NCI-H2107 (cell line): ENCODE measurements at places on chromosomes 7 and 10.

DNA sequence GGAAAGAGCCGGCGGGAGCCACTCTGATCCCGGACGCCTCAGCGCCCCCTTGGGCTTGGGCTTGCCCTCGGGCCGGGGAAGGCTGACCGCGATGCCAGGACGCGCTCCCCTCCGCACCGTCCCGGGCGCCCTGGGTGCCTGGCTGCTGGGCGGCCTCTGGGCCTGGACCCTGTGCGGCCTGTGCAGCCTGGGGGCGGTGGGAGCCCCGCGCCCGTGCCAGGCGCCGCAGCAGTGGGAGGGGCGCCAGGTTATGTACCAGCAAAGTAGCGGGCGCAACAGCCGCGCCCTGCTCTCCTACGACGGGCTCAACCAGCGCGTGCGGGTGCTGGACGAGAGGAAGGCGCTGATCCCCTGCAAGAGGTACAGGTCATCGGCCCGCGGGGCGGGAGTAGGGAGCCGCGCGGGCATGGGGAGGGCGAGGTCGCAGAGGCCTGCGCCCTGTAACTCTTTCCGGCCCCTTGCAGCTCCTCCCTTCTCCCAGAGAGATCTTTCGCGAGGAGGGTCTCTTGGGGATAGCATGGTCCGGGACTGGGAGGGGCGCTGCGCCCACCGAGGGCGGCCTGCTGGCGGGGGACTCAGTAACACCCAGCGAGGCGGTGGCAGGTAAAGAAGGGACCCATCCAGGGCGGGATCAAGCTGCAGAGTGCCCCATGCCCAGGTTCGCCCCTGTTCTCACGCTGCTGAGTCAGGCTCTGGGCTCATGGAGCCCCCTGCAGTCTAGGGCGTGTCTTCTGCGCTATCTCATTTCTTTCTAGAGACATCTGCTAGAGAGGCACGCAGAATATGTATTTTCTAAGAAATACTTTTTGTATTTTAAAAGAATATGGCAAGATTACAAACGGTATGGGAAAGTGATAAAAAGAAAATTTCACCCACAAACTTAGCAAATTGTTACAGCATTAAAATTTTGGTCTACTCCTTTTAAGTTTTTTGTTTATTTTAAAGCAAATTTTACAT, 687 bp downstream of the EPDR1 start:
- no peak for DNase-seq

- DNase-seq: no peak
These were observed 484.7 kb downstream of the PTPRN2 start for GRCh38 chr7:158102897-158103296.

DNA sequence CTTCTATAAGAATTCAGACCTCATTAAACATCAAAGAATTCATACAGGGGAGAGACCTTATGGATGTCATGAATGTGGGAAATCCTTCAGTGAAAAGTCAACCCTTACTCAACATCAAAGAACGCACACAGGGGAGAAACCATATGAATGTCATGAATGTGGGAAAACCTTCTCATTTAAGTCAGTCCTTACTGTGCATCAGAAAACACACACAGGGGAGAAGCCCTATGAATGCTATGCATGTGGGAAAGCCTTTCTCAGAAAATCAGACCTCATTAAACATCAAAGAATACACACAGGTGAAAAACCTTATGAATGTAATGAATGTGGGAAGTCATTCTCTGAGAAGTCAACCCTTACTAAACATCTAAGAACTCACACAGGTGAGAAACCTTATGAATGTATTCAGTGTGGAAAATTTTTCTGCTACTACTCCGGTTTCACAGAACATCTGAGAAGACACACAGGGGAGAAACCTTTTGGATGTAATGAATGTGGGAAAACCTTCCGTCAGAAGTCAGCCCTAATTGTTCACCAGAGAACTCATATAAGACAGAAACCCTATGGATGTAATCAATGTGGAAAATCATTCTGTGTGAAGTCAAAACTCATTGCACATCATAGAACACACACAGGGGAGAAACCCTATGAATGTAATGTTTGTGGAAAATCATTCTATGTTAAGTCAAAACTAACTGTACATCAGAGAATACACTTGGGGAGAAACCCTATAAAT, 24.1 kb downstream of the ZNF37A start:
- no peak for DNase-seq

GRCh38 chr7:158541346-158542010, 46.1 kb downstream of the PTPRN2 start:
- no peak for DNase-seq

DNA sequence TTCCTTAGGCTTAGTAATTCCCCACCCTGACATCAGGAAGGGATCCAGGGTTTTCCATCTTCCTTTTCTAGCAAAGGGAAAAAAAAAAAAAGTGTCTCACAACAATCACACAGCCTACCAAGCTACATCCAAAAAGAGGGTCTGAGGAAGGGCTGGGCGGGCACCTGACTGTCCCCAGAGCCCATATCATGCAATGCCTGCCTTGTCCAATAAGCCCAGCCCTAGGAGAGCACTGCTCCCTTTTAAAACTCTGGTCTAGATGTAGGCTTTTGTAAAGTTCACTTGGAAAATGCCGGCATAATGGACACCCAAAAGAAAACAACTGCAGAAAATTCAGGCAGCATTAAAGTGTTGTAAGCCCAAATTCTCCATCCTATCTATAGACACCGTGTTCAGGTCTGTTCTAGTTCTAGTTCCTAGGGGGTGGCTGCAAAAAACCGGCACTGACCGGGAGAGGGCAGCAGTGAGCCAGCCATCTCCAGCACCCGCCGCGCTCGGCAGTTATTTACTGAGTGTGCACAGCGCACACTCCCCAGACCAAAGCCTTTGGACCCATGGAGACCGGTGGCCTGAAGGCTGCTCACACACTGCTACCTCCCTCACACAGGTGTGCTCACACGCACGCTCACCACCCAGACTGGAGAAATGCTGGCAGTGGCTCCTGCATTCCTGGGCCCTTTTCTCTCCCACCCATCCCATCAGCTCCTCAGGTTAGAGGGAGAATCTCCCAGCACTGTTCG, 48.7 kb downstream of the PODXL start:
- peak; percentile 68 for DNase-seq

- no peak for DNase-seq
These were observed 125.7 kb downstream of the TEX36 start for GRCh38 chr10:125557311-125557710.

GRCh38 chr7:127751062-127751461, 99.1 kb downstream of the SND1 start:
- DNase-seq: no peak

- DNase-seq: no peak
These were observed 60.2 kb downstream of the MKI67 start for GRCh38 chr10:128065881-128066534.

- DNase-seq: no peak
These were observed 31.8 kb upstream of the WDR11 start for GRCh38 chr10:120819366-120819765.

GRCh38 chr10:69009360-69009759, 20.8 kb downstream of the KIFBP start:
- no peak for DNase-seq

DNA sequence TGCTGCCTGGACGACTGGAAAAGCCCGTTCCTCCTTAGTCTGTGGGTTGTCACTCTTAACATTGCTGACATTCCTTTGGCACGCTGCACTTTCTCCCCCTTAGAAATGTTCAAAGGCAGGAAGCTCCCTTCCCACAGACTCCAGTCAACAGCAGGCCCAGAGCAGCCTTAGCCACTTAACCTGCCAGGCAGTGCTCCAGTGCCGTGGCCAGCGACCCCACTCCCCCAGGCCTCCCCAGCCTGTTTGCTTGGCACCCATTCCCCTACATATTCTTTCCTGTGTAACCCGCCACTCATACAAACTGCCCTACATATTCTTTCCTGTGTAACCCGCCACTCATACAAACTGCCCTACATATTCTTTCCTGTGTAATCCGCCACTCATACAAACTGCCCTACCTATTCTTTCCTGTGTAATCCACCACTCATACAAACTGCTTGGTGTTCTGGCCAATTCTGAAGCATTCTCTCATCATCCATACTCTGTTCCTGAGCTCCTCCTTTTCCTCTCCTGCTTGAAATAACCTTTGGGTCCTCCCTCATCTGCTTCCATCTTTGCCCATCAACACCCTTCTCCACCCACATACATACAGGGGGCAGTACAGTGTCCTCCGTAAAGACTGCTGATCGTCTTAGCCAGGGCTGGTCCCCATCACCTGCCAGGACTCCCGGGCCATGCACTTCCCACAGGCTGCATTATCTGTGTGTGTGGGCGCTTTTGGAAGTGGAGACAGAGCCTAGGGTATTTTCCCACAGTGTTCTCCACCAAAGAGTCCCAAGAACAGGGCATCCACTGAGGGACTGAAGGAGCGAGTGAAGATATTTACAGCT, 57.3 kb downstream of the ADARB2 start:
- no peak for DNase-seq

DNA sequence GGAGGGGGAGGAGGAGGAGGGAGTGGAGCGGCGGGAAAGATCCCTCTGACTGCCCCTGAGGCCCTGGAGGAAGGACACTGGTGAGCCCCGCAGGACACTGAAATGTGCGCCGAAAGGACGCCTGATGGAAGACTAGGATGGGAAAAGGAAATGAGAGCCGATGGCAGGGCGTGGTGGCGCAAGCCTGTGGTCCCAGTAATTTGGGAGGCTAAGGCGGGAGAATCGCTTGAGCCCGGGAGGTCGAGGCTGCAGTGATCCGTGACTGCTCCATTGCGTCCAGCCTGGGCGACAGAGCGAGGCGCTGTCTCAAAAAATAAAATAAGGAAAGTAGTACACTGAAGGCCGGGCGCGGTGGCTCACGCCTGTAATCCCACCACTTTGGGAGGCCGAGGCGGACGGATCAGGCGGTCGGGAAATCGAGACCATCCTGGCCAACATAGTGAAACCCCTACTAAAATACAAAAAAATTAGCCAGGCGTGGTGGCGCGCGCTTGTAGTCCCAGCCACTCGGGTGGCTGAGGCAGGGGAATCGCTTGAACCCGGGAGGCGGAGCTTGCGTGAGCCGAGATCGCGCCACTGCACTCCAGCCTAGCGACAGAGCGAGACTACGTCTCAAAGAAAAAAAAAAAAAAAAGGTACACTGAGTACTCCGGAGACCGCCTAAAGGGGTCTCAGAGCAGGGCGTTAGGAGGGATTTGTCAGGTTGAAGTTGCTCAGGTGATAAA, 561 bp upstream of the HNRNPF start:
- no peak for DNase-seq

- no peak for DNase-seq
These were observed 5.9 kb downstream of the ADK start for GRCh38 chr10:74156919-74157289.

GRCh38 chr10:59606551-59606961, 103.1 kb downstream of the SLC16A9 start:
- no peak for DNase-seq
